ENCODE measurements at places on chromosomes 6 and 20.

GRCh38 chr6:142550310-142551063 lies 248.7 kb downstream of the ADGRG6 start:
- no peak for DNase-seq

GRCh38 chr6:165268987-165269386 lies 40.4 kb downstream of the C6orf118 start:
- DNase-seq: no peak

GRCh38 chr20:9518576-9519175 lies 4.3 kb downstream of the LAMP5 start:
- DNase-seq: no peak

GRCh38 chr6:113909224-113909856 lies 52.2 kb downstream of the MARCKS start:
- peak; percentile 68 for DNase-seq

DNA sequence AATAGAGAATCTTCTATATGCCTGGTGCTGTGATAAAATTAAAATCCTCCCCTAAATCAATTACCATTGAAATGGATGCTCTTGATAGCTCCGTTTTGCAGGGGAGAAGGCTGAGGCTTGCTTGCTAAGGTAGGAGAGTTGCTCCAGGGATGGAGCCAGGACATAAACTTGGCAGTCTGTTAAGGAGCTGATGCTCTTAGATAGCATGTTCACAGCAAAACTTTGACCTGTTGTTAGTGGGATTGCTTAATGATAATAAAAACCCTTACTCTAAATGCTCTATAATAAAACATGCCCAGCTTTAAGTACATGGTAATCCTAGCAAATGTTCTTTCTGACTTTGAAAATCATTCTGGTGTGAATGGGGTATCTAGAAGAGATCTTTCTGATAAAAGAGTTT lies 228.4 kb upstream of the JAG1 start:
- DNase-seq: no peak

DNA sequence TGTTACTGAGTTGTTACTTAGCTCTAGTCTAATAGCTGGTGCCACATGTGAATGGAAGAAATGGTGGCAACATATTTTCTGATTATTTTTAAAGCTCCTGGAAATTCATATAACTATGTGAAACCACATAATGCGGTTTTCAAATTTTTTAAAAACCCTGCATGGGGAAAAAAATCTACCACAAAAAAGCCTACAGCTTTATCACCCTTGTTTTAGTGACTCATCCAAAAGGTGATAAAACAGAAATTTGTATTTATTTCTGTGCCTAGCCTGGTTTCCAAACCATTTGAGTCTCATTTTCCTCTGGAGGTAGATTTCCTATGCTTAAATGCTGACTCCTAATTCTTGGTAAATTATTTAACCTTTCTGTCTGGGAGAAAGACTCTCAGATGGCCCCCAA lies 5.4 kb upstream of the FBXO30 start:
- no peak for DNase-seq

- no peak for DNase-seq
Measured at GRCh38 chr6:24419526-24419925, 16.8 kb downstream of the MRS2 start.

DNA sequence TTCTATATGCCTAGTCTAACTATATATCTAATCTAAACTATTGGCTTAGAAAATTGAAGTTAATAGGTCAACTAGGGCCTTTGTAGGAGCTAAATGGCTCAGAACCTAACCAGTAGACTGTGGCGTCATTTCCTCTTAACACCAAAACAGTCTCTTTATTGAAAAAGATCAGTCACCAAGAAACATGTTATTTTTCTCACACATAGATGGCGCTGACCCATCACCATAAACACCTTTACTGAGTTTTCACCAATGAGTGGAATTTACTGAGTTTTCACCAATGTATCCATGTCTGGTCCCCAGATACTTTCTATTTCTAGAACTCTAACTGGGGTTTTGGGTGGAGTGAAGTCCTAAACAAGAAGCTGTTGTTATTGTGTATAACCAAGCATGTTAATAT lies 636.0 kb downstream of the BCKDHB start:
- peak; percentile 58 for DNase-seq

DNA sequence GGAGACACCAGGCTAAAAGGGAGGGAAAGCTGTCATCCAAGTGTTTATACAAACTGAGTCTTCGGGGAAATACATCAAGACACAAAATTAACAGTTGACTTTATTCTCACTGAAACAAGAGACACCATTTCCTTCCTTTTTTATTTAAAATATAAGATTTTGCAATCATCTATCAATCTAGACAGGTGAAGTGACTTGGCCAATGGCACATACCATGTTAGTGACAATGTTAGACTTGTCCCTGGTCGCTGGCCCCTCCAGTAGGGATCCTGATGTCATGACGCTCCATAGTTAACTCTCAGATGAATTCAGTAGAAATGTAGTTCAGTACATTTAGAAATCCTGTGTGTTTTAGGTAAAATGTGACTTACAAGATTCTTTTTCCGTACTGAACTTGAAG lies 2.9 kb downstream of the SASH1 start:
- DNase-seq: no peak

- peak; percentile 86 for DNase-seq
Measured at GRCh38 chr6:42532038-42532669, 31.7 kb upstream of the UBR2 start.

GRCh38 chr6:113819169-113819830 lies 37.8 kb upstream of the MARCKS start:
- no peak for DNase-seq

DNA sequence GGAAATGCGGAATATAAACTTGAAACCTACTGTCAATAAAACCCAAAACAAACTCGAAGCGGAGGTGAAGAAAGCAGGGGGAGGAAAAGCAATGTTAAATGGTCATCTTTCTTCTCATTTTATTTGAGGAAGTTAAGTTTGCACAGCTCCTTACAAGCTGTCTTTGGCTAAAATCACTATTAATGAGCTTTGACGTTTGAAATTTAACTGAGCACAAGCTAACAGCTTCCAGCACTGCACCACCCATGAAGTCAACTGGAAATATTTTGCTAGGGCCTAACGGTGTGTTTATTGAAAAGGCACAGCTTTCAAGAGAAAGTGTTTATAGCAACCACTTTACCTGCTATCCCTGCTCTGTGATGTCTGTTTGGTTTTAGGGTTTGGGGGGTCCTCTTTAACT lies 103.8 kb downstream of the PKHD1 start:
- DNase-seq: no peak

GRCh38 chr20:32438331-32438858 lies 80.3 kb downstream of the ASXL1 start:
- no peak for DNase-seq

- peak; percentile 95 for DNase-seq
Measured at GRCh38 chr6:28981833-28982475, 23.2 kb downstream of the ZNF311 start.

DNA sequence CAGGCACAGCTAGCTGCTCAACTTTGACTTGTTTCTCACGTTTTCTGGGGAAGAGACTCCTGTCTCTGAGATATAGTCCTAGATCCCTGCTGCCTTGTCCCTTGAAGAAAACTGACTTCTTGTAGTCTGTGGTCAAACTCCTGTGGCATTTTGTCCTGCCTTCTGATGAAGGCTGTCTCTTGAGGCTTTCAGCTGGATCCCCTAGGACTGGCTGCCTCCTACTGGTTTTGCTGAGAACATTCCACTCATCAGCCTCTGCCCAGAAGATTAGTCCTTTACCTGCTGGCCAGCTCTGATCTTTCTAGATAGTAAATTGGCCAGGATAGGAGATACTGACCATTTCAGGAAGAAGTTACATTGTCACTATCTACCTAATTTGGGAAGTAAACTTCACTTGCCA lies 71.9 kb upstream of the CNR1 start:
- peak; percentile 47 for DNase-seq

DNA sequence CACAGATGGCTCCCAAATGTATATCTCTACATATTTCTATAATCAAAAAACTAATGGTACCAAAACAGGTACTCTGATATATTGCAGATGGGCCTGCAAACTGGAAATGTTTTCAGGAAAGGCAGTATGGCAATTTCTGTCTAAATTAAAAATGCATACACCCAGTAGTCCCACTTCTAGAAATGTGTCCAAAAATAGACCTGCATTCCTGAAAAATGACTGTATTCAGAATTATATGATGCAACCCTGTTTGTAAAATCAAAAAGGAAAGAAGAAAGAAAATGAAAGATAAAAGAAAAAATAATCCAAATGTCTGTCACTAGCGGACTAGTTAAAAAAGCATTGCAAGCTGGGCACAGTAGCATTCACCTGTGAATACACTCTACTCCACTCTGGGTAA lies 12.9 kb upstream of the MICB start:
- DNase-seq: no peak

- no peak for DNase-seq
Measured at GRCh38 chr20:45649312-45649863, 18.3 kb upstream of the WFDC9 start.

GRCh38 chr20:39298121-39298520 lies 336.0 kb downstream of the DHX35 start:
- no peak for DNase-seq

DNA sequence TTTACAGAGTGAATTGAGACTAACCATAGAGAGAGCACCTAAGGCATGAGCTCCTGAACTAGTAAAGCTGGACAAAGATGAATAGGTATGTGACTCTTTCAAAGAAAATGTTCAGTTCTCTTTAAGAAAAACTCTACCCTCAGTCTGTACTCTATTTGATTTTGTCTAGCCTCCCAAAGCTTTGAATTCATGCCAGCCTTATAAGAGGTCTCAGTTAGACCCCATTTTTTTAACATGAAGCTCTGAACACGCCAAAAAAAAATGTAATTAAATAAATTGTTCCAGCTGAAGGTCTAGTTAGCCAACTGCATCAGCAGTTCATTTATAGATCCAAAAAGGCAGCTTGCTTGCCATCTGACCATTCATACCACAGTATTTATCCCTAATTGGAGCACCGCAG lies 71.6 kb downstream of the COL9A1 start:
- DNase-seq: no peak

DNA sequence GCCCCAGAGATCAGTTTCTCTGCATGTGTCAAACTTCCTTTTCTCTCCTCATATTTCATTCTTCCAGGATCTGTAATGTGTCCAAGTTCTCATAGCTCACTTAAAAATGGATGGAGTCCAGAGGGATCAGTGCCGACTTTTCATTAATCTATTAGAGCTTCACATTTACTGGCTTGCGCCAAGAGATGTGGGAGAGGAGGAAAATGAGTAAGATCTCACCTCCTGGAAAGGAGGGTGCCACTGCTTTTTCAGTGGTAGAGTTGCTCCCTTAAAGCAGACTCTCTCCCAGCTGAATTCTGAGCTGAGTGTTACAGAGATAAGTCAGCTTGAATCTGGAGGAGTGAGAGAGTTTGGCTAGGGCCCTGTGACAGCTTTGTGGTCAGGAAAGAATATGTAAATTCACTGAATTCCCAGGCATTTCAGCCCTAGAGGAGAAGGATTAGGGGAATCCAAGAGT lies 175.9 kb downstream of the SOX4 start:
- DNase-seq: no peak

- peak; percentile 25 for DNase-seq
Measured at GRCh38 chr20:60349418-60349817, 391.2 kb downstream of the CDH26 start.

GRCh38 chr20:46900826-46901225 lies 6.2 kb downstream of the EYA2 start:
- DNase-seq: no peak

DNA sequence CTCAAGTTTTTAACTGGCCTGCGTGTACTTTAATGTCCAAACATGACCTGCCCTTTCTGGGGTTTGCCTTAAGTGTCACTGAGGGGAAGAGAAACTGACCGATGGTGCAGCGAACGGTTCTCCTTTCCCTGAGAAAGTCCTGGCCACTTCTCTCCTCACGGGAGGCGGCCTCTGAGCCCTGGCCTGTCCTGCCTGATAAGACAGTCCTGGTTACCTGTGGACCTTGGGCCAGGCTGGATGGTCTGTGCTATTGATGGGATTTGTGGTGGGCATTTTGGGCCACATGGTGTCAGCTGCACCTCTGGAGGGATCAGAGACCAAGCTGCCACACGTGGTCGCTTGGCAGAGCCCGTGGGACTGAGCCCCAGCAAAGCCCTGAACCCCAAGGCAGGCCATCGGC lies 11.6 kb upstream of the NTSR1 start:
- no peak for DNase-seq

- DNase-seq: no peak
Measured at GRCh38 chr20:17810062-17810631, 110.4 kb downstream of the BANF2 start.

DNA sequence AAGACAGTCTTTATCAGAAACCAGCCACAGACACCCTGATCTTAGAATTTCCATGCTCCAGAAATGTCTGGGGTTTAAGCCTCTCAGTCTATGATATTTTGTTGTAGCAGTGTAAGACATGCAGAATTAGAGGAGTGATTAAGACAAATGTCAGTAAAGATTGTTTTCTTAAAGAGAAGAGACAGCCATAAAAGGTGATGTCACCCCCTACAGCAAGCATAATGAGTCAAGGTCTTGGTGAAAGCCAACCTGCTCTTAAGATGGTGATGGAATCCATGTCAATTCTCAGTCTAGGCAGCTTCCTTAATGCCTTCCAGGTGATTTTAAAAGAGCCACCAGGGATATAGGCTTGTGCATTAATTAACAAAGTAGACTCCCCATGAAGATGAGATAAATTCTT lies 849.9 kb upstream of the EPHA7 start:
- no peak for DNase-seq

DNA sequence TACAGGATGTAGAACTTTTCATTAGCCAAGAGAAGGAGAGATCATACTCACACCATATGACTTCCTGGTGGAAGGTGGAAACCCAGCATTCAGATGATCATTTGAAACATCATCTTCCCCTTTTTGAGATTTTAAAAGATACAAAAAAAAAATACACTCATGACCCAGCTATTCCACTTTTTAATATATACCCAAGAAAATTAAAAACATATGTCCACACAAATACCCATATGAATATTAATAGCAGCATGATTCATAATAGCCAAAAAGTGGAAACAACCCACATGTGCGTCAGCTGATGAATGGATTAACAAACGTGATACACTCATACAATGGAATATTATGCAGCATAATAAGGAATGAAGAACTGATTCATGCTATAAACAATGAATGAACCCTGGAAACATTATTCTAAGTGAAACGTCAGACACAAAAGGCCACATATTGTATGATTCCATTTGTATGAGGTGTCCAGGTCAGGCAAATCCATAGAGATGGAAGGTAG lies 130.0 kb upstream of the SGK1 start:
- no peak for DNase-seq

Measured in NB4 (cell line).